Suprapubic skin (tissue), 4 donors: ENCODE measurements at places on chromosomes 11 and 22. TPM values are rescaled to one million over a fixed set of nuclear protein-coding genes. Genes with fewer than 3 reads are reported as not detected.
A peak's percentile ranks its signal among the peaks of the same experiment; 100 is the strongest.

P2RY6 gene
- total RNA-seq, result 0.38 TPM

UBQLN3 gene
- total RNA-seq, result not detected

GPR83 gene
- total RNA-seq, result 0.24 TPM

MED19 gene
- total RNA-seq, result 30.2 TPM

GRCh38 chr11:123122341-123122740 is 60.4 kb upstream of the HSPA8 start:
- DNase-seq, result no peak
- H3K4me3 ChIP-seq, result no peak overlapping the region
- no peaks in the 10 kb centered on the region for H3K36me3 ChIP-seq
- peak overlapping the region; percentile 47 for H3K27ac ChIP-seq
- H3K27me3 ChIP-seq, result no peaks in the 10 kb centered on the region

DNA sequence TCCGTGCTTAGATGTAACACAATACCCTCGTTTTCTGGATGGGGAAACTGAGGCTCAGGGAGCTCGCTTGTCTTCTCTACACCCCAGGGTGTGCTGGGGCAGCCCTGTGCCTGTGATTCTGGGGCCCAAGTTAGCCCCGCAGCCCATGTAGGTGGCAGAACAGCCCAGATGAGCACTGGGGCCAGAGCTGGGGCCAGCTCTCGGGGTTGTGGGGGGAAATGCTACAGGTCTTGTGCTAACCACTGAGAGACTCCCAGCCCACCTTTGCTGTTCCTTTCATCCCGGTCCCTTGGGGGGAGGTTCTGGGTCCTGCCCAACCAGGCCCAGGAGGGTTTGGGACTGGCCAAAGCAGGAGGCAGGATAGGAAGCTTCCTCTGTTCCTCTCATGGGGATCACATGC is 13.5 kb downstream of the MYEOV start:
- no peaks in the 10 kb centered on the region for H3K36me3 ChIP-seq
- no peak overlapping the region for H3K27ac ChIP-seq
- DNase-seq, result no peak

GRCh38 chr11:76665172-76665571 is 5.4 kb downstream of the LRRC32 start:
- peaks cover 21% of the 10 kb centered on the region for H3K36me3 ChIP-seq
- peaks cover 8% of the 10 kb centered on the region for H3K27me3 ChIP-seq
- H3K4me3 ChIP-seq, result no peak overlapping the region
- peaks cover 17% of the 10 kb centered on the region for H3K4me1 ChIP-seq
- no peak overlapping the region for H3K27ac ChIP-seq
- peak; percentile 75 for DNase-seq

- peaks cover 95% of the 10 kb centered on the region for H3K36me3 ChIP-seq
- H3K27ac ChIP-seq, result no peak overlapping the region
- no peaks in the 10 kb centered on the region for H3K4me1 ChIP-seq
These were observed 32.0 kb downstream of the NEFH start for GRCh38 chr22:29512031-29512430.

DNA sequence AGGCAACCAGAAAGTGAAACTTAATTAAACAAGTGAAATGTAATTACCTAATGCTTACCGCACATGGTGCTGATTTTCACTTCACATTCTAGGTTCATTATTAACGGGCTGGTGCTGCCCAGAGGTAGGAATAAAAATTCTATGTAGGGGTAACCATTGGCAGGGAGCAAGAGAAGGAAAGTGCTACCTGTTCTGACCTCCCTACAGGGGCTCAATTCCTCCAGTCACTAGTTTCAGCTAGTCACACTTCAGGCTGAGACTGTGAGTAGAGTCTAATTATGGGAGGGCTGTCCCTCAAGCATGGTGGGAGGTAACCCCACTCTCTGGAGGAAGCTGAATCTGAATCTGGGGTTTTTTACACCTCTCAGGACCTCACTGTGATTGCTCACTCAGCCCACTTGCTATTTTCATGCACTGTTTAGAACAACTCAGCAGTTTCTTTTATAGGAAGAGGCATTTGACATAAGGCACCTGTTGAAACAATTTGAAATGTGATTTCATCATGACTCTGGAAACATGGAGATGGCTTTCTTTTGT is 75.4 kb downstream of the MAML2 start:
- H3K27ac ChIP-seq, result peak overlapping the region; percentile 39
- no peaks in the 10 kb centered on the region for H3K27me3 ChIP-seq
- H3K36me3 ChIP-seq, result no peaks in the 10 kb centered on the region
- H3K4me1 ChIP-seq, result peaks cover 45% of the 10 kb centered on the region

GRCh38 chr11:315516-315994 is 1.7 kb downstream of the IFITM1 start:
- H3K36me3 ChIP-seq, result no peaks in the 10 kb centered on the region
- no peak for DNase-seq
- H3K27me3 ChIP-seq, result no peaks in the 10 kb centered on the region
- H3K27ac ChIP-seq, result peak overlapping the region; percentile 65
- H3K4me3 ChIP-seq, result peak overlapping the region; percentile 53
- peaks cover 47% of the 10 kb centered on the region for H3K4me1 ChIP-seq

DNA sequence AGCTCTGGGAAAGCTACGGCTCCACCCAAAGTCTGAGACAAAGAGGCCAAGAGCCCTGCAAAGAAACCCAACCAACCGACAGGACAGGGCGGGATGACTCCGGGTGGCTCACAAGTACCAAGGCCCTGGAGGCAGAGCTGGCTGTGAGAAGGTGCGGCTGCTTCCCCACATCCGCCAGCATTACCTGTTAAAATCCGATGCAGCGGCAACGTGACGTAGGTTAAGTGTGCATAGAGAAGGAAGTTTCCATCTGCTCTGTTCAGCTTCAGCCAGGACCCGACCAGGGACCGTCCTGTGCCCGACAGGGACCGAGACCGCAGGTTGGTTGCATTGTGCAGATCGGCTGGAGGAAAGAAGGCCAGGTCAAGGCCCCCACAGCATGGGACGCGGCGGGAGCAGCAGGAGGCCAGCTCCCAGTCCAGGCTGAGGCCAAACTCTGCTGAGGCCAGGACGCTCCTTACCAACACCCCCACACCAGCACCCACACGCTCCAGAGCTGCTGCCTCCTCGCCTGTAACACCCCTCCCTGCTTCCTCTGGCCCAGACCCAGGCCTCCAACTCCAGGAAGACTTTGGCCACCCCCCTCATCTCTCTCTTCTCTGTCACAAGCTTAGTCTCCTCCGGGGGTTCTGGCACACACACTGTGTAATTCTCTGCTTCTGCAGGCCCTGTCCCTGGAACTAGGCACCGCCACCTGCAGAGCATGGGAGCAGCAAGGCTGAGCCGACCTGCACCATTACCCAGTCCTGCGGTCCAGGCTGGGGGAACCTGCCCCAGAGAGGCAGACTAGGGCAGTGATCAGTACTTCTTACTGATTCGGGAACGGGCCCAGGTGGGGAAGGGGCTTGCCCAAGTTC is 34.1 kb downstream of the NUP50 start:
- H3K27me3 ChIP-seq, result no peaks in the 10 kb centered on the region
- no peak for DNase-seq
- no peak overlapping the region for H3K4me3 ChIP-seq
- H3K36me3 ChIP-seq, result peaks cover 77% of the 10 kb centered on the region

GRCh38 chr11:10426475-10426874 is 28.6 kb upstream of the AMPD3 start:
- DNase-seq, result no peak
- no peaks in the 10 kb centered on the region for H3K36me3 ChIP-seq
- H3K27me3 ChIP-seq, result no peaks in the 10 kb centered on the region
- H3K4me3 ChIP-seq, result no peak overlapping the region
- H3K4me1 ChIP-seq, result no peaks in the 10 kb centered on the region

DNA sequence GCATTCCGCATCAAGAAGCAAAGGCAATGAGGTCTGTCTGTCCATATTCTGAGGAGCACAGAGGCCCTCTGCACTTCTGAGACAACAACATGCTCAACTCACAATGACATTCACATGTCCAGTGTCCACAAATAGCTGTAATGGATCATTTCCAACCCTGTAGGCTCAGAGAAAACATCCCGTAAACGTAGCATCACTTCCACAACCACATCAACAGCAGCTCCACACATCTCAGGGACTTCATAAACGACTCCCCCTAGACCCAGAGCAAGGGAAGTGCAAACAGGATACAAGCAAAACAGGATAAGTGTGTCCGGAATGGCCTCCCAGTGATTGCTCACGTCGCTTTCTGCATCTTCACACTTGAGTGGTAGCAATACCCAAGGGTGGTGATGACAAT is 100.2 kb downstream of the SYN3 start:
- no peaks in the 10 kb centered on the region for H3K36me3 ChIP-seq
- no peak overlapping the region for H3K4me3 ChIP-seq
- no peak overlapping the region for H3K27ac ChIP-seq
- no peak for DNase-seq
- no peaks in the 10 kb centered on the region for H3K27me3 ChIP-seq
- peaks cover 7% of the 10 kb centered on the region for H3K4me1 ChIP-seq
